ENCODE measurements at places on chromosomes 11 and 22.

DNA sequence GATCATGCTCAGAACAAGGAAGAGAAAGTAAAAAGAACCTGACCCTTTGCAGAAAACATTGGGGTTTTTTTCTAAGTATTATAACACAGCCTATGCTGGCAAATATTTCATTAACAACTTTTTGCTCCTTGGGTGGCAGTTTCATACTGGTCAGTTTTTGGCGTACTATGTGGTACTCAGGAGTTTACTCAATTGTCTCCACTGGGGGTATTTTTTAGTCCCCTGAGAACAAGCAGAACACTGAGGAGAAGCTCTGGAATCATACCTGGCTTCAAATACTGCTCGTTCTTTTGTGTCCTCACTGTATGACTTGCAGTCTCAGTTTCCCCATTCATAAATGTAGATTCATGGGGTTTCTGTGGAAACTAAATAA lies 90.4 kb downstream of the SERGEF start:
- no peak for DNase-seq

- DNase-seq: no peak
These were observed 93.8 kb upstream of the FGF3 start for GRCh38 chr11:69912911-69913451.

- no peak for DNase-seq
These were observed 97.4 kb downstream of the NTM start for GRCh38 chr11:131467645-131468394.

DNA sequence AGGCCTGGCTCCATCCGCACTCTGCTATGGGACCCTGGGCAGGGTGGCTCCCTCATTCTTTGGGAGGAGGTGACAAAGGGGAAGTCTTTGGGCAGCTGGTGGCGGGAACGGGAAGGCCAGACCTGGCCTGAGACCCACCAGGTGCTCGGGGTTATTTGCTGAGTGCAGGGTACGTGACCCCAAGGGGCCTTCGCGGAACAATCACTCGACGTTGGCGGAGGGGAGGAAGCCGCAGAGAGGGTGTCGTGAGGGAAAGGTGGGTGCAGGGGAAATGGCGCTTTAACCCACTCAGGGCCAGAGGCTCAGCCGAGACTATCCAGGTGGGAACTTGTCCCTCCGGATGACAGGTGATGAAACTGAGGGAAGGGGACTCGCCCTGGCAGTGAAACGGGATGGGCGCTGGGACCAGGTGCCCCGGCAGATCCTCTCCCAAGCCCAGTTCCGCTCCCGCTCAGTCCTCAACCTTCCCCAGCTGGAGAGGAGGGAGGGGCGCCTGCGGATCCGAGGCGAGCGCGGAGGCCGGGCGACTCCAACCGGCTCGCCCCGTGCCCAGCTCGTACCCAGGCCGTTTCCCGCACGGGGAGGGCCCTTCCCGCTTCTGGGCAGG lies 911 bp downstream of the A4GALT start:
- no peak for DNase-seq

DNA sequence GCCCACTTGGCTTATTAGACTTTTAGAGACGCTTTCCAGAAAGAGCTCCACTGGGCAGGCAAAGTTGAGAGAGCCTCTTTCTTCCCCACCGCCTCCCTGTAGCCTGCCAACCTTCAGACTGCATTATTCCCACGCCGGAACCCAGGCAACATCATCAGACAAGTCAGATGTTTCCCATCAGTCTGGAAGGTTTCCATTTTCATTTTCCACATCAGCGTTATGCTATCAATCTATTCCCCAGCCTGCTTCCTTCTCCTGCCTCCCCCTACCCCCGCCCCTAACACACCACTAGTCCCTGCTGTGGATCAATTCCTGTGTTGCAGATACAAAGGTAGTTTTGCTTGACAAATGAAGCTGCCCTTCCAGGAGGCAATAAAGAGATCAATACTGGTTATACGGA lies 184.8 kb downstream of the DSCAML1 start:
- no peak for DNase-seq

GRCh38 chr11:980438-981357 lies 55.0 kb downstream of the AP2A2 start:
- no peak for DNase-seq

- DNase-seq: no peak
These were observed 40.8 kb downstream of the COMMD9 start for GRCh38 chr11:36248436-36248835.

- no peak for DNase-seq
These were observed 12.4 kb downstream of the TOP3B start for GRCh38 chr22:21970037-21970799.

DNA sequence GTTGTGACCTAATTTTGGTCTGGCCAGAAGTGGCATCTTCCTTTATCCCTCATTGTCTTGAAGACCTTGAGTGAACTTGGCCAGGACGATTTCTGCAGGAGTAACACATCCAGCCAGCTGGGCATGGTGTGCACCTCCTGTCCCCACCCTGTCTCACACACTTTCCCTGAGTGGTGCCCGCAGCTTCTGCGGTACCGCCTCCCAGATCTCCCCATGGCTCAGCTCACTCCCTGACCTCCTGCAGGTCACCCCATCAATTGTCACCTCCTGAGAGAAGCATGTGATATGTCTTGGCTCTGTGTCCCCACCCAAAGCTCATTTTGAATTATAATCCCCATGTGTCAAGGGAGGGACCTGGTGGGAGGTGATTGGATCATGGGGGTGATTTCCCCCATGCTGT lies 50.2 kb upstream of the TP53I11 start:
- no peak for DNase-seq

GRCh38 chr11:772429-773390 lies 4.6 kb downstream of the GATD1 start:
- no peak for DNase-seq

DNA sequence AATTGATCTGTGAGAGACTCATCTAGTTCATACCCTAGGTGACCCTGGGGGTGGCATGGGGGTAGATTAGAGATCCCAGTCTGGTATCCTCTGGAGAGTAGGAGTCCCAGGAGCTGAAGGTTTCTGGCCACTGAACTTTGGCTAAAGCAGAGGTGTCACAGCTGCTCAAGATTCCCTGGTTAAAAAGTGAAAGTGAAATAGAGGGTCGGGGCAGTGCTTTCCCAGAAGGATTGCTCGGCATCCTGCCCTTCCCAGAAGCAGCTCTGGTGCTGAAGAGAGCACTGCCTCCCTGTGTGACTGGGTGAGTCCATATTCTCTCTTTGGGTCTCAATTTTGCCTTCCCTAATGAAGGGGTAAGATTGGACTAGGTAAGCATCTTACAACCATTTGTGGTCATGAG lies 653 bp downstream of the IL18BP start:
- DNase-seq: no peak

DNA sequence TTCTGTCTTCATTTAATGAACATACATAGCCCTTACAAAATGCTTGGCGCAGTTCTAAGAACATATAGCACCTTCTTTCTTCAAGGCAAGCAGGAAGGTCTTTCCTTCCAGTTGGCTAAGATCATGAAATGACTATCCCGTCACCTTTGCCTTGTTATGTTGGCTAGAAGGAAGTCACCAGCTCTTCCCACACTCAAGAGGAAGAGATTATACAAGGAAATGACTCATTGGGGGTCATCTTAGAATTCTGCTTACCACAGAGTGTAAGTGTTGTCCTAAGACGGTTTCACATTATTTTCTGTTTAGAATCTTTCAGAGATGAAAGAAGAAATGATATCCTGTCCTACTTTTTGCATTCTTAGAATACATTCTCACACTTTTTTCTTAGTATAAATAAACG lies 808.0 kb upstream of the LUZP2 start:
- no peak for DNase-seq

- no peak for DNase-seq
These were observed 12.3 kb upstream of the BID start for GRCh38 chr22:17786435-17787161.

DNA sequence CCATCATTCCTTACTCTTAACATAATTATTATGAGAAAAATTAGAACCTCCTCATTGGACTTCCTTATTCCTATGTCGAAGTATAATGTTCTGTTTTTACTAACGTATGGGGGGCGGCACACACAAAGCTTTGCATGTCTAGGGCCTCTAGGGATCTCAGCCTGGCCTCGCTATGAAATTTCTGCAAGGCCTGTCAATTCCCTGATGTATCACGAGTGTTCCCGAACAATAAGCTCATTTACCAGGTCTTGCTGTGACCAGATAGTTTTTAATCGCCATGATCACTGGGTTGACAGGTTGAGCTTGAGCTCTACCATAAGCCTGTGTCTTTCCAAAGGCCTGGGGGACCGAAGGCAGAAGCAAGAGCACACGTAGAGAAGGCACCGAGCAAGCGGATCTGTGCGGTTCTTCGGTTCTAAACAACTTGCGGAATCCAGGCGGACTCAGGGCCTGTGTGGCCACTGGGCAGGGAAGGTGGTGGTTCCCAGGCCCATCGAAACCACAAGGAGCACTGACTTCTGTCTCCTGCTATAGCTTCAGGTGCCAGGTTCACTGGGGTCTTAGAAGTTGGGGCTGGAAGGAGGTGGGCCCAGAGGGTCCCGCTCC lies 10.4 kb upstream of the FXYD2 start:
- DNase-seq: no peak

DNA sequence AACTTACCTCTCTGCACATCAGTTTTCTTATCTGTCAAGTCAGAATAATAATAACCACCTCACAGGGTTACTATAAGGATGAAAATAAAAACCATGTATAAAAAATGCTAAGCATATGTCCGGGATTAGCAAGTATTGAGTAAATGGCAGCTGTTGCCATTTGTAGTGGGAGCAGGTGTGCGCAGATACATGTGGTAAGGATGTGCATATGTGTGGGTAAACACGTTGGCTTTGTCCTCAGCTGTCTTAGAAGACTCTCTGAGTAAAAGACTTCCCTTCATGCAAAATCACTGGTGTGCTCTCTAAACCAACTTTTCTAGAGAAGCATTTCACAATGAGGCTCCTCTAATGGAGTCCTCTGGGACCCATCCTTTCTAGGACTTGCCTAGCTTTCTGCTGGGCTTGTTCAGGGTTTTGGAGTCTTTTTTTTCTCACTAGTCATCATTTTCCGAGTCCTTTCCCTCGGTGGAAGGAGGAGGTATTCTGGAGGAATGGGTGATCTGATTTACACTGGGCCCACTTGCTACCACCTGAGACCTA lies 62.4 kb downstream of the NELL1 start:
- no peak for DNase-seq

- no peak for DNase-seq
These were observed 163.0 kb downstream of the GRIK4 start for GRCh38 chr11:120674542-120674941.

DNA sequence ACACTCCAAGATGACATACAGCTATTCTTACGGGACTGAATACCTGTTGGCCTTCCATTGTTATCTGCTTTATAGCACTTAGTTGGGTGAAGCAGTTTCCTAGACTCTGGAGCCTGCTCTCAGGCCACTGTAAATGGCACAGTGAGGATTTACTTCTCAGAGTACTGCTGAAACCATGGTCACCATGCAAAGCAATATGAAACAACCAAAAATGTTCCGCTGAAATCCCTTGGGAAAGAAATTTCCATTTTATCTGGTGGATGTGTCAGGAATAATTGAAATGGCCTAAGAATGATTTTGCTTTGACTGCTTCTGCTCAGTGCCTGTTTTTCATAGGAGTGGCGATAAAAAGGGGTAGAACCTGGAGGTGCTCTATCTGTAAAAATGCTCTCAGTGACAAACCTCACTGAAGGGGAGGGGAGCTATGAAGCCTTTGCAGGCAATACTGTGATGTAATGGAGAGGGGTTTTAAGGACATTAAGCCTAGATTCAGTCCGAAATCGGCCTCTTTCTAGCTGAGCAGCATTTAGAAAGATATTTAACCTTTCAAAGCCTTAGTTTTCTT lies 651.6 kb upstream of the ANO5 start:
- no peak for DNase-seq

- DNase-seq: no peak
These were observed 6.8 kb downstream of the SLC35F2 start for GRCh38 chr11:107851704-107852310.

- DNase-seq: no peak
These were observed 12.2 kb downstream of the MRGPRF start for GRCh38 chr11:69000831-69001242.

DNA sequence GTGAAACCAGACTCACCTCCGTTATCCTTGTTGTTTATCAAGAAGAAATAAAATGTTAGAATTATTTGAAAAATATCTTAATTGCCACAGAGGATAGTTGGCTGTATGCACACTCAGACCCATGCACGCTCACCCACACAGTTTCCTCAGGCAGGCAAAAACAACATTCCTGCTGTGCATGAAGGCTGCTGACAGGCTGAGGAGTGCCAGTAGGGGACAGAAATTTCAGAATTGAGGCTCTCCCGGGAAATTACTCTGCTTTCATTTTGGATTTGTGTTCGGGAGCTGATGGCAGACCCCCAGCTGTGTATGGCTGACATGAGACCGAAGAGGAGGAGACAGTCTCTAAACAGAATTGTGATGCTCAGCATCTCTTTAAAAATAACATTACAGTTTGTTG lies 87.5 kb downstream of the AMOTL1 start:
- no peak for DNase-seq

DNA sequence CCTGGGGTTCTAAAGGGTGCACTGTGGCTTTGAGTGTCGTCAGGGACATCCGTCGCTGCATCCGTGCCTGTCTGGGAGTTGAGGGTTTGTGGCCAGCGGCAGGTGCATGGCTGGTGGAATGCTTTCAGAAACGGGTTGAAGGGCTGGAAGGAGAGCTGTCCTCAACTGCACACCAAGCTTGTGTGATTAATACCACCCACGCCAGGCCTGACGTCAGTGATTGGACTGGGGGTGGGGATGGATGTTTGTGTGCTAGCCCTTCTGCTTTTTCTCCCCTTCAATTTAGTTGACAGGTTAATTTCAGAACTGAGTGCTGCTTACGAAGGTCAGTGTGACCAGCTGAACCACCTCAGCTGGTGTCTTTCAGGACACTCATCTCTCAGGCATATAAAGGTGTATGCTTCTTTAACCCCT lies 3.2 kb upstream of the GAB2 start:
- no peak for DNase-seq

- DNase-seq: no peak
These were observed 43.0 kb downstream of the UVRAG start for GRCh38 chr11:75858042-75858441.

DNA sequence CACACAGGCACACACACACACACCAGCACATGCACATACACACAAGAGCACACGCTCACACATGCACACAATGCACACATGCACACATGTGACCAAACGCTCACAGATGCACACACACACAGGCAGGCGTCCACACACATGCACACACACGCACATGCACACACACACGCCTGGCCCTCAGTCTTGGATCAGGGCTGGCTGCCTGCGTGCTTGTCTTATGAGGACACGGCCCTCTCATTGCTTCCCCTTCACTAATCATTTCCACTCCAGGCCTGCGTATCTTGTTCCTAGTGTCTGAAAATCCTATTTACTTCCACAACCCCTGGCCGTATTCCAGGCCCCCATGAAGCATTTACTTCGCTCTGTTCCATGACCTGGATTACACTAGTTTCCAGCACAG lies 740.5 kb downstream of the BRD1 start:
- no peak for DNase-seq

DNA sequence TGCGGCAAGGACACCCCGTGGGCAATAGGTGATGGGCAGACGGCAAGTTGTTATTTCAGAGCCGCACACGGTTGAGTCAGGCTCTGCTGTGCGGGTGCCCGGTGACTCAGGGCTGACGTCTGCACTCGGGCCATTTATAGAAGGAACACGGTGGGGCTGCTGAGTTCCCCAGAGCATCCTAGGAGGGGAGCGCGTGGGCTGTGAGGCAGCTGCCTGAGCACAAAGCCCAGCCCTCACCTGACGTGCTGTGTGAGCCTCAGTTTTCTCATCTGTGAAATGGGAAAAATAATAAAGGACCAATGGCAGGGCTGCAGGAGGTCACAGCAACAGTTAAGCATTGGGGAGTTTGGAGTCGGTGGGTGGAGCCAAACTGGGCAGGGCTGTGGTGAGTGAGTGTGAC lies 11.3 kb upstream of the RHOD start:
- DNase-seq: no peak
